ENCODE measurements at places on chromosomes 3 and 15.

GRCh38 chr15:36885771-36886170 lies 214.6 kb downstream of the MEIS2 start:
- no peak for DNase-seq

DNA sequence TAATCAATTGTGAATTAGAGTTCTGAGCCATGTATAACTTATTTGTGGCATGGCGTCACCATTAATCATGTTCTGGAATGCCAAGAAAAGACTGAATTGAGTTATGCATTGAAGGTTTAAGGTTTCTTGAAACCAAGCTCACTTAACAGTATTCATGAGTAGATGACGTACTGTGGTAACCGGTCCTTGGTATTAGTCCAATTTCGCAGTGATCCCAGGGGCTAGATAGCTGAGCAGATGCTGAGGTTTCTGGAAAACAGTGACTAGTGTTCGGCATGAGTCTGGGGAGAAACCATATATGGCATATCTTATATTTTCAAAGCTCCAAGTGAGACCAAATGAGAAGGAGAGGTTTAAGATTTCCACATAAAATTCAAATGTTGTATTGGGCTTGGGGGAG lies 218.3 kb upstream of the LYSMD4 start:
- DNase-seq, result no peak

- DNase-seq, result no peak
Observed at GRCh38 chr15:56456229-56456628, 8.7 kb downstream of the MNS1 start.

DNA sequence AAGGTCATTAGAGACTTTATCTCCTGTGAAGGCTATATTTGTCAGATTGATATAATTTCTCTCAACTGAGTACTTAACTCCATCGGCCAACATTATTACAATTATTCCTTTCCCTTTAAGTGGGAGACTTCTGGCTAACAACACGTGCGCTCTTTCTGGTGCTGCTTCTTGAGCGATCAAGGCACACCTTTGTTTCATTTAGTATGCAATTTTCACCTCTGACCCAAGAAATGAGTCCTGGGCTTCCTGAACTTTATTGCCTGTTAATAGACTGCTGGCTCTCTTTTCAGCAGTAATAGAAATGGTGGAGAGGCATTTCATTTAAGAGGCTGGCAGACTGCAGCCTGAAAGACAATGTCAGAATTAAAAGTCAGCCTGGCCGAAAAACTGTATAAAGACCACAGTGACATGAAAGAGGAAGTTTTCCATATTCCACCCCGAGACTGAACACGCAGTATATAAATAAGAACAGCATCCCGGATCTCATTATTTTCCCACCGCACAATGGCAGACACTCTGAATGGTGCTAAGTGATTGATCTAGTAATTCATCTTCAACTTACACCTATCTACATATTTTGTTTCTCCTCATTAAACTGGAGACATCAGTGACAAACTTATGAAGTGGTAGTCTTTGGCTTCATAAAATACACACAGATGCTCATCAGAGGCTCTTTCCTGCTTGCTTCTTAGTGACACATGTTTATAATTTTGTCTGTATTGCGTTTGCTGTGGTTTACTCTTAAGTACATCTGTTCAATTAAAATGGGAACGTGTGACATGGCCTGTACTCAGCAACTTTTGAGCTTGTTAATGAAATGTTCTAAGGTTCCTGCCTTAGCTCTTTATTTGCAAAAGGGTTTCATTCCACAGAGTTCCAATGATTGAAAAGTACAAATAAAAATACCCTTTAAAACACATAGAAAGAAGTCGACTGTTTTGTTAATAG lies 299.9 kb downstream of the MECOM start:
- no peak for DNase-seq

- DNase-seq, result no peak
Observed at GRCh38 chr3:156307704-156308103, 187.3 kb downstream of the KCNAB1 start.

DNA sequence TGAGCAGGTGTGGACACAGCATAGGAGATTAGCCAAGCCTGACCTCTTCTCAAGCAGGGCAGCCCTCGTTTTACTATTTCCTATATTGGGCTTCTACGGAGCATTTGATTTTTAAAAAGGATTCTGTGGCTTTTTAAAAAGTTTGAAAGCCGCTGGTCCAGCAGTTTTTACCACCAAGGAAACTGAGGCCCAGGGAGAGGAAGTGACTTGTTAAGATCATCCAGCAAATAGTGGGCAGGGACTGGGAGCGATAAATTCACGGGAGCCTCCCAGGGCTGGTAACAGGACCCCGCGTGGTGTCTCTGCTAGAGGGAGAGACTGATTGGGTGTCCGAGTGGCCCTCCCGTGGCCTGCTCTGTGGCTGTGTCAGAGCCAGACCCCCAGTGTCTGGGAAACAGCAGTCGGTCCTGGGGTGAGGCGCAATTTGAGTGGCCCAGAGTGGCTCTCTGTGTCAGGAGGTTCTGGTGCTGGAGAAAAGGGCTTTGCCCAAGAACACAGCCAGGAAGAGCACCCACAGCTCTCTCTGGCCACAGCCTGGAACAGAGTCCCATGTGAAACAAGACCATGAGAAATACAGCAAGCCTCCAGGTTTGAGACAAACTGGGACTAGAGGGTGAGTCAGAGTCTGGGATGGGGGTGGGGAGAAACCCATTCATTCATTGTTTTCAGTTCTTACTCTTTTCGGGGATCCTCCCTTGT lies 4.2 kb downstream of the FURIN start:
- no peak for DNase-seq

Data from stimulated activated CD8-positive, alpha-beta memory T cell treated with anti-CD3 and anti-CD28 coated beads, Interleukin-7, amount 100 ng/mL, for 1 hour (primary cell).